Placental epithelial cell (primary cell): ENCODE measurements at places on chromosomes 16 and 17. TPM values are rescaled to one million over a fixed set of nuclear protein-coding genes. Genes with fewer than 3 reads are reported as not detected.

Gene NDEL1
- 106 and 113 TPM in 2 replicates for total RNA-seq

Gene CCL16
- total RNA-seq: not detected in 2 replicates

Gene GGT6
- total RNA-seq: not detected in 2 replicates

Gene CRYM
- not detected in 2 replicates for total RNA-seq

Gene HOXB1
- total RNA-seq: not detected in 2 replicates

Gene KRT13
- under 0.01 and 2.5 TPM in 2 replicates for total RNA-seq

Gene MPV17L
- not detected in 2 replicates for total RNA-seq

Gene KRTAP2-2
- not detected in 2 replicates for total RNA-seq

Gene SLC5A11
- not detected in 2 replicates for total RNA-seq

Gene C16orf92
- total RNA-seq: not detected in 2 replicates

Gene ACSM2B
- not detected in 2 replicates for total RNA-seq

Gene C17orf50
- total RNA-seq: not detected in 2 replicates

Gene CCL1
- not detected in 2 replicates for total RNA-seq

Gene TAOK1
- 38.5 and 44.5 TPM in 2 replicates for total RNA-seq

Gene SKAP1
- total RNA-seq: not detected in 2 replicates
